ENCODE measurements at places on chromosomes 1 and 21. TPM values are rescaled to one million over a fixed set of nuclear protein-coding genes. Genes with fewer than 3 reads are reported as not detected.
A peak's percentile ranks its signal among the peaks of the same experiment; 100 is the strongest.

The NBL1 gene
- total RNA-seq = 18.1 TPM

The FCRLB gene
- 0.22 TPM for total RNA-seq

The CIART gene
- 2.7 TPM for total RNA-seq

The PRCC gene
- 111 TPM for total RNA-seq

The BMP8A gene
- 0.75 TPM for total RNA-seq

The WNT3A gene
- 0.17 TPM for total RNA-seq

- H3K4me3 ChIP-seq = no peak overlapping the region
- no peak overlapping the region for H3K27ac ChIP-seq
- peaks cover 98% of the 10 kb centered on the region for H3K36me3 ChIP-seq
- DNase-seq = no peak
Measured at GRCh38 chr1:19081218-19081893, 124.9 kb upstream of the IFFO2 start.

DNA sequence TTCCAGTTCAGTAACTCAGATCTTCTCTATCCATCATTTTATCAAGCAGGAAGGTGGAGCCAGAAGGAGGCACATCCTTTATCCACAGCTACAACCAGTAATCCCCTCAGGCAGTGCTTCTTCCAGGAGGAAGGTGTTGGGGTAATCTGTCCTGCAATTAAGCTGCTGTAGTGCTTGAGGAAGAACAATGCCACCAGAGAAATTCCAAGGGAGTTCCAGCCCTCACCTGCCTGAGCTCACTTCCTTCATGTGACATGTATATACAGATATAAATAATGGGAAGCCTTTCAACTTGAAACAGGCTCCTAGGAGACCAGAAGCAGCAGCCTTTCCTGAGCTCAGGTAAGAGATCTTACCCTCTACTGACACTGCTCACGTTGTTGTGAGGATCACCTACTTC lies 2.2 kb upstream of the IL20 start:
- no peaks in the 10 kb centered on the region for H3K4me1 ChIP-seq
- no peak overlapping the region for H3K27ac ChIP-seq
- H3K27me3 ChIP-seq = peaks cover 47% of the 10 kb centered on the region
- DNase-seq = peak; percentile 56

GRCh38 chr1:3575993-3576392 lies 35.3 kb downstream of the MEGF6 start:
- H3K36me3 ChIP-seq = no peaks in the 10 kb centered on the region
- H3K4me1 ChIP-seq = no peaks in the 10 kb centered on the region
- H3K27me3 ChIP-seq = no peaks in the 10 kb centered on the region
- peak overlapping the region; percentile 10 for H3K27ac ChIP-seq

- DNase-seq = no peak
- H3K36me3 ChIP-seq = no peaks in the 10 kb centered on the region
Measured at GRCh38 chr1:88661188-88661587, 22.9 kb upstream of the PKN2 start.

DNA sequence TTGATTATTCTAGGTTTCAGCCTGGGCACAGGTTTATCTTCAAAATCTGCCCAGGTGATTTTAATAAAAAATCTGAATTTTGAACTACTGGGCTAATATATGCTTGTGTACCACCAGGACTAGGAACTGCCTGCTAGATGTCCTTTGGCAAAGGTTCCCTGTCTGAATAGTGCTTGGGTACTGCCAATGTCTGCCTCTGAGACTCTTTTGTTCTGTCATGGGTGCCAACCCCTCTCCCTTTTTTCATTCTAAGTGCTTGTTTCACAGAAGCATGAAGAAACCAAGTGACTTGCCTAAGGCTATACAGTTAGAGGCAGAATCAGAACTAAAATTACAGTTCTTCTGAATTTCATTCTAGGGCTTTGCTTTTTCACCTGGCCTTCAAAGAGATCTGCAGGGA lies 106.3 kb upstream of the CACHD1 start:
- H3K27me3 ChIP-seq = no peaks in the 10 kb centered on the region
- no peaks in the 10 kb centered on the region for H3K4me1 ChIP-seq
- H3K27ac ChIP-seq = no peak overlapping the region
- no peaks in the 10 kb centered on the region for H3K36me3 ChIP-seq
- no peak for DNase-seq

DNA sequence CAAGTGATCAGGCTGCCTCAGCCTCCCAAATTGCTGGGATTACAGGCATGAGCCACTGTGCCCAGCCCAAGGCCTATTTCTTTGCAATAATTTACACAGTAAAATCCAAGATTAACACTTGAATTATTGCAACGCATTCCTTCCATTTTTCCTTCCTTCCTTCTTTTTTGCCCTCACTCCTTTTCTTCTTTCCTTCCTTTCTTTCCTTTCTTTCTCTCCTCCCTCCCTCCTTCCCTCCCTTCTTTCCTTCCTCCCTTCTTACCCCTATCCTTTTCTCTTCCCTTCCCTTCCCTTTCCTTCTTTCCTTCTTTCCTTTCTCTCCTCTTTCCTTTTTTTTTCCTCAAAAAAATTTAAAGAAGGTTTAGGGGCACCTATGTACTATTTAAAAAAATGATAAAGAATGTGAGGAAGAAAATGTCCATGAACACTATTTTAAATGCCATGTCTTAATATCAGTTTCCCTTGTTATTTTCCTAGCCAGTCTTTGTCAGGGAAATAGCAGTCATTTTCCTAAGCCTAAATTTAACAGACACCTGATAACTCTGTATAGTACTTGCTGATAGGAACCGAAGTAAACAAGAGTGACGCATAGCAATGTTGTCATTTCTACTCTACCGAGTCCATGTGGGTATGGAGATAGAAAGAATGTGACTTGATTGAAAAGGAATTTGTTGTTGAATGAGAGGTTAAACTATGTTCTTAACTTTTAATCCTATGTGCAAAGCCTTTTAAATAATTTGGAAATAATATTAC lies 79.8 kb upstream of the HMCN1 start:
- H3K36me3 ChIP-seq = no peaks in the 10 kb centered on the region
- peaks cover 2% of the 10 kb centered on the region for H3K4me1 ChIP-seq
- DNase-seq = no peak
- no peak overlapping the region for H3K27ac ChIP-seq
- no peak overlapping the region for H3K4me3 ChIP-seq
- H3K27me3 ChIP-seq = no peaks in the 10 kb centered on the region

Measured in endodermal cell (in vitro differentiated cells).